ENCODE measurements at places on chromosomes 2 and 18.

DNA sequence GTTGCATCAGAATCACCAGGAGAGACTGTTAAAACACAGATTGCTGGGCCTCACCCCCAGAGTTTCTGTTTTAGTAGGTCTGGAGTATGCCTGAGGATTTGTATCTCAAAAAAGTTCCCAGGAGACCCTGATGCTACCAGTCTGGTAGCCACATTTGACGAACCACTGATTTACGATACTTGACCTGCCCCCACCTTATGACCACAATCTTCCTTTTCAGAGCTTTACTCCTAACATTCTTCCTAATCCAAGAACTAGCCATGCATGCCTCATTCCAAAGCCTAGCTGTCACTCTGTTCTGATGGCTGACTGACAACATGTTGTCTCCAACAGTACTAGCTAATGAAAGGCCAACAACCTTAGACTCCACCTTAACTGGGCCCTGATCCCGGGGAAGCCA lies 191.4 kb downstream of the MBD2 start:
- peak; percentile 2 for DNase-seq

DNA sequence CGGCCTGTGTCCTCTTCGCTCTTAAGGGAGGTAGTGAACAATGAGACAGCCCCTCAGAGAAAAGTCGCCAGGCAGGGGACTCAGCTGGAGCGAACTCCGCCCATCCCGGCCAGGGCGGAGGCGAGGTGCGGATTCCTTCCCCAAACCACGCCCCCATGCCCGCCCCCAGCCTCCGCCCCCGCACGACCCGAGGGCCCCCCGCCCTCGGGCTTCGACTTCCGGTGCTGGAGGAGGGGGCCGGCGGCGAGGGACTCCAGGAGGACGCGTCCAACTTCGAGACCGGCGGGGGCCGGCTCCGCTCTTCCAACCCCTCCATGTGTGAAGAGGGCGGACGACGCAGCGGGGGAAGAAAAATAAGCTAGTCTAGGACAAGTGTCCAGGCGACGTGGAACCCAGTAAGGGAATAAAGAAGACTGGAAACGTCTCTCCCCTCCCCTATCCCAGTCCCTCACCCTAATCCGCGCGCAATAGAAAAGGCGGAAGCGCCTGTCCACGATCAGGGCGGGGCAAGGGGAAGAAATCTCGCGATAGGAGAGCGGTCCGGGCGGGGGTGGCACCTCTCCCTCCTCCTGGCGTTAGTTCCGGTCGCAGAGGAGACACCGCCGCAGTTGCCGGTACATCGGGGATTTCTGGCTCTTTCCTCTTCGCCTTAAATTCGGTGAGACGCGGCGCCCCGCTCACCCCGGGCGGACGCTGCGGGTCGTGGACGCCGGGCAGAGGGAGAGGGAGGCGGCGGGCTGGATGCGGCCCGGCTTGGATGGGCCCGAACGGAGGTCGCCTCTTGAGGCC lies at the start of gene BZW1:
Gene BZW1 (plus strand): TSS at position 578 of the 789 bp plus-strand sequence. CDS start 1,308 bp downstream, outside the sequence.
- DNase-seq = peak; percentile 94

DNA sequence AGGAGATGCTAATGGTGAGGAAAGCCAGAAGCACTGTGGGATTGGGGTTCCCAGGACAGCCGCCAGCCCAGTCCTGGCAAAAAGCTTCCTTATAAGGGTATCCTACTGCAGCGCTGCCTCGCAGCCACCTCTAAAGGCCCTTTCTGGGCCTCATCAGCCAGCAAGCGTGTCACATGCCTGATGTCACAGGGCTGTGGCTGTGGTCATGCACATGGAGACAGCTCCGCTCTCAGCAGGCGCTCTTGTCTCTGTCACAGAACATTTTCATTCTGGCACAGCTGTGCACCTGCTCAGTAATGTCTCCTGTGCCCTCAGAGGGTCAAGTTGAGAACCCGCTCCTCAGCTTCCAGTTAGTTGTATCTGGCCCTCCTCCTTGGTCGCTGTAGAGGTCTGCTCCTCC lies 17.7 kb upstream of the MAL start:
- no peak for DNase-seq

- DNase-seq = peak; percentile 41
Measured at GRCh38 chr2:149579972-149580882, 7.3 kb downstream of the MMADHC start.

DNA sequence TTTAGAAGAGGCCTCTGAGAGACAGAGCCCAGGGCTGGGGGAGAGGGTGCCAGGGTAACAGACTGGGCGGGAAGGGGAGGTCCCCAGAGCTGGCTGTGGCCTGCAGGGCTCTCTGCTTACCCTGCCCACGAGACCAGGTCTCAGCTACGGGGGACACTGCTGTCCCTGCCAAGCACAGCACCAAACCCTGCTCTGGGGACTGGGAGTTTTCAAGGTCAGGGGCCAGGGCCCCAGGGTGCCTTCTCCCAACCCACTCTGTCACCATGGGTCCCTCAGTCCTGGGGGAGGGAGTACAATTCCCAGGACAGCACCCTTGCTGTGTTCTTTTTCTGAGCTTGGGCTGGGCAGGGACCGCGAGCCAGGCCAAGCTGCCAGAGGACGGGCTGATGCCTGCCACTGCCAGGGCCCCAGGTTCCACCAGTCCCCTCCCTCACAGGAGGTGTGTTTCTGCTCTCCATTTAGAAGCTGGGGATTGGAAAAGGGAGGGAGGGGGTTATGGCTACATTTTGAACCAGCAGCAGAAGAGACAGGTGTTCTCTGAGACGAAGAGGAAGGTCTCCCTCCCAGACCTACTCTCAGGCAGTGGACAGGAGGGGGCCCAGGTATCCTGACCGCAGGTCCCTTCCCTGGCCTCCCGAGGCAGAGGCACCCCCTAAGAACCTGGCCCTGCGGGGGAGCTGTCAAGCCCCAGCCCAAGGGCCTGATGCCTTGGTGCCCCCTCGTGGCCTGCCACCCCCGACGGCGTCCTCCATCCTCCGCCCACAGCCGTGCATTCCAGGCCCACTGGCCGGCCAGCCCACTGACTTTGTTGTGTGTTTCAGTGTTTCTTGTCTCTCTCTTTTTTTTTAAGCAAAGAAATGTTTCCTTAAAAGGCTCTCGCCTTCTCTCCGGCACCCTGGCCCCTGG lies 80.4 kb downstream of the TNS1 start:
- DNase-seq = no peak

- DNase-seq = no peak
Measured at GRCh38 chr2:4678927-4679326, 975.6 kb downstream of the DCDC2C start.

DNA sequence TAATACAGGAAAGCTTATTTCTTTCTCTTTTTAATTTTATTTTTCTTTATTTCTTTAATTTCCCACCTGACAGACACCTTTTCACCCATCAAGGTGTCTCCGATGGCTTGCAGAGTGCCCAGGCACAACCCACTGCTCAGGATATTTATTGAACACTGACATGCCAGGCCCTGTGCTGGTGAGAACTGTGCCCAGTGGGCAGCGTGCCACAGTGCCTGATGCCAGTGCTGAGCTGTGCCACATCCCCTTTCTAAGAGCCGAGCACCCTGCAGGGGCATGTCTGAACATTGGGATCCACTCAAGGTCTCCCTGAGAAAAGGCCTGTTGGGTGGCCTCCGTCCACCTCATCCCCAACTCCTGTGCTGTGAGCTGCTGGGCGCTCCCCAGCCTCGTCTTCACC lies 158.6 kb upstream of the RAB6C start:
- DNase-seq = no peak

- no peak for DNase-seq
Measured at GRCh38 chr2:122300758-122301157, 545.3 kb downstream of the TSN start.

DNA sequence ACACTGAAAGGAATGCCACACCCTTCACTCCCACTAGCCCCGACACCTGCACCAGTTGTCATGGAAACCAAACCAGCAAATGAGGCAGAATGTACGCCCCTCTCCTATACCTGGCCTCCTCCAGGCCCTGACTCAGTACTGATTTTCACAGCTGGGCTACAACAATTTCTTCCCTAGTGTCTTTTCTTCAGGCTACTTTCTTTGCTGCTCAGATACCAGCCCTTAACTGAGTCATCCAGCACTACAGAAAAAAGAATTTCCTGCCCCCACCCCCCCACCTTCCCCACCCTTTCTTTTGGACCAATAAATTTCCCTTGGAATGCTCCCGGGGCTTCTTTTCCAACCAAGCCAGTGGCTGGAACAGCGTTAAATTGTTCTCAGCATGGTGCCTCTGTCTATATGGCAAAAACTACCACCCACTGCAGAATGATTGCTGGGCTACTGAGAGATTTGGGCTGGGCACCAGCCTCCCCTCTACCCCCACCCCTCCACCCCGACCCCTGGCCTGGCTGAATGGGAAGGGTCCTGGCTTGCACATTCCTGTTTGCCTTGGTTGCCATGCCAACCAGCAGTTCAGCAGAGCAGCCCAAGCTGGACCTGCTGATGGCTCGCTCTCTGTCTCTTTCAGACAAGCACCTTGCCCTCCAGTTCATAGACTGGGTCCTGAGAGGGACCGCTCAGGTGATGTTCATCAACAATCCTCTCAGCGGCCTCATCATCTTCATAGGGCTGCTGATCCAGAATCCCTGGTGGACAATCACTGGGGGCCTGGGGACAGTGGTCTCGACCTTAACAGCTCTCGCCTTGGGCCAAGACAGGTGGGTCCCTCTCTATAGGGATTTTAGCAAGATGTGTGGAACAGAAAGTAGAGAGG lies 11.3 kb downstream of the SLC14A2 start:
- no peak for DNase-seq

GRCh38 chr2:129713337-129713736 lies 266.1 kb upstream of the RAB6C start:
- DNase-seq = no peak

DNA sequence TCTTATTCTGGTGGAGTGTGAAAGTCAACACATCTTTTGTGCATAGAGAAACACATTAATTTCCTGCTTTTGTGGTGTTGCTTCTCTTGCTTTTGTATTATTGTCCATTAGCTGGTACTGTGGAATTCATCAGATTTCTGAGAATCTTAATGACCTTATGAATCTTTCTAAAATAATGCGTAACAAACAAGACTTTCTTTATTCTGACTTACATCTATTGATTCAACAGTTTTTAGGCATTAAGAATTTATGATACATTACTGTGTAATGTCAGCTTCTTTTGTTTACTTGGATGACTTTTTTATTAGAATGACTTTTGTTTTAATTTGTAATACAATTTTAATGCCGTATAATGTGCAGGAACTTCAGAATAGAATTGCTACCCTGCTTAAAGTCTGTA lies 43.4 kb downstream of the RAB10 start:
- no peak for DNase-seq

DNA sequence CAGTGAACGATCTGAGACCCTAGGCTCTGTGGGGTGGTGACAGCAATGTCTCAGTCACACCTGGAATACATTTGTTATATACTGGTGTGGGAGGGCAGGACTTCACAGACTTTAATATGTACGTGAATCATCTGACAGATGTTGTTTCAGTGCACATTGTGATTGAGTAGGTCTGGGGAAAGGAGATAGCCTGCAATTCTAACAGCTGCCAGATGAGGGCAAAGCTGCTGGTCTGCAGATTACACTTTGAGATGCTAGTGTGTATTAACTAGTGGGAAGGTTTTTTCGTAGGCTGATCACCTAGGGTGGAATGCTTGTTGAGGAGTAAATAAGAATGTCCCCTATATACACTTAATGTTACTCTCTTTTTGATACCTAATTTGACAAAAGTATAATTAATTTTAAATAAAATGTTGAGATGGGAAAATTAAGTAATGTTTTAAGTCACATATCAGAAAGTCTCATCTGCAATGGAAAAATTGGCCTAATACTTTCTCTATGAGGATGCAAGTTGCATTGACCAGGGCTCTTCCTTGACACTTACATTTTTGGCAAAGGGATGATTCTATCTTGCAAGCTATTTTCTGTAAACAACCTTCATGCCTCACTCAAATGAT lies 496.9 kb upstream of the HNMT start:
- peak; percentile 2 for DNase-seq

GRCh38 chr2:57615855-57616556 lies 430.6 kb upstream of the VRK2 start:
- no peak for DNase-seq

DNA sequence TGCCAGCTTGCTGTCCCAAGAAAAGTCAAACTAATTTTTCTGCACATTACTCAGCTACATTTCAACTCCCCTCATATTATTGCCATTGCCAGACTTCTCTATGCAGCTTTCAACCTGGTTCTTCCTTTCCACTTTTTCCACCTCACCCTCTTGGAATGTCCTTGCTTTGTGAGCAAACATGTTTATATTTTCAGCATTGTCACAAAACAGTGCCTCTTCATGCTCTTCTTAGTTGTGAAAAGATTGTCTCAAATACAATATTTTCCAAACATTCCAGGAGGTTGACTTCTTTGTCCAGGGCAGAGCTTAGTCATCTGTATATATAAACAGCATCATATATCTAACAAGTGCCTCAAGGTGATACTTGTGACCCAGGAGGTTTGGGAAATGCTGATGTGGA lies 803.3 kb upstream of the CELF4 start:
- DNase-seq = no peak

DNA sequence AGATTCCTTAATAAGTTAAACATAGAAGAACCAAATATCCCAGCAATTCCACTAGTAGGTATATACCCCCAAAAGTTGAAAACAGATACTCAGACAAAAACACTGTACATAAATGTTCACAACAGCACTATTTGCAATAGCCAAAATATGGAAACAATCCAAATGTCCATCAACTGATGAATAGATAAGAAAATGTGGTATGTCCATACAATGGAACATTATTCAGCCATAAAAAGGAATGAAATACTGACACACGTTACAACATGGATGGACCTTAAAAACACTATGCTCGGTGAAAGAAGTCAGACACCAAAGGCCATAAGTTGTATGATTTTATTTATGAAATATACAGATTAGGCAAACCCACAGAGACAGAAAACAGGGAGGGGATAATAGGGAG lies 12.5 kb downstream of the TMEM178A start:
- no peak for DNase-seq

DNA sequence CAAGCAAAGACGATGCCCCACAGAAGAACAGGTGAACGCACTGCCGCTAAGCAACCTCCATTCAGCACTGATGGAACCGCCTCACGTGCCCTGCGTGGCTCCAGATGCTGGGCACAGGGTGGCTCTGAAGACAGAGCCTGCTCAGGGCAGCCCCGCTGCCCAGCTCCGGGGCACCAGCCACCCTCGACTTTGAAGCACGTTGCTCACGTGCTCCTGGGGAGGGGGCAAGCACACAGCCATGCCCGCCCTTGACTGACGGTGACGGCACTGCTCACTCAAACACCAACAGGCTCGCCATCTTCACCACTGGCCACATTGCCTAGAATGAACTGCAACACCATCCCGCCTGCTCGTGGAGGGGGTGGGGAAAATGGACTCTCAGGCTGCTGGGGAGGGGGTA lies 251.3 kb downstream of the HDAC4 start:
- DNase-seq = no peak

- DNase-seq = no peak
Measured at GRCh38 chr2:112829961-112830681, 6.5 kb downstream of the IL1B start.

- peak; percentile 43 for DNase-seq
Measured at GRCh38 chr2:205889114-205889513, 196.9 kb downstream of the INO80D start.

- DNase-seq = no peak
Measured at GRCh38 chr18:52874774-52875173, 534.8 kb downstream of the DCC start.

DNA sequence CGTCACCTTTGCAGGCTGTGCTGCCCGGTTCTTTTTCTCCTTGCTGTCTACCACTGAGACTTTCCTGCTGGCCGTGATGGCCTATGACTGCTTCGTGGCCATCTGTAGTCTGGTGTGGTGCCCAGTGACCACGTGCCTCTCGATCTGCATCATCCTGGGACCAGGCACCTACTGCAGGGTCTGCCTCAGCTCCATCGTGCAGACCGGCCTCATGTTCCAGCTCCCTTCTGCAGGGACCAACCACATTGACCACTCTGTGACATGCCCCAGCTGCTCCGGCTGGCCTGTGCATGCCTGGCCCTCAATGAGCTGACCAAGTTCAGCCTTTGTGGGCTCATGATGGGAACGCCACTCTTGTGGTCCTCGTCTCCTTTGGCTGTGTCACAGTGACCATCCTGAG lies 26.7 kb downstream of the COPS9 start:
- no peak for DNase-seq
